ENCODE measurements at places on chromosomes 12 and 14. TPM values are rescaled to one million over a fixed set of nuclear protein-coding genes. Genes with fewer than 3 reads are reported as not detected.

Gene WDHD1
- 22.9 TPM for total RNA-seq

Gene SOX5
- total RNA-seq: 6.8 TPM

Gene ASIC1
- total RNA-seq: 2.6 TPM

Gene PRIMA1
- not detected for total RNA-seq

Gene KRT82
- not detected for total RNA-seq

Gene CLEC14A
- 0.20 TPM for total RNA-seq

Gene LHX5
- not detected for total RNA-seq

Gene LRCOL1
- total RNA-seq: not detected

Gene PTPRR
- not detected for total RNA-seq

Gene PCK2
- total RNA-seq: 13.9 TPM

Gene PAN2
- 25.0 TPM for total RNA-seq

Gene PAX9
- total RNA-seq: 0.39 TPM

Gene SLC24A4
- not detected for total RNA-seq

Gene EIF2S3B
- total RNA-seq: 6.2 TPM

Gene SLC17A8
- under 0.01 TPM for total RNA-seq

Gene MSI1
- not detected for total RNA-seq

Gene TAS2R43
- 3.9 TPM for total RNA-seq

Gene MDM1
- 13.5 TPM for total RNA-seq
